ENCODE measurements at places on chromosomes 4 and X.
A peak's percentile ranks its signal among the peaks of the same experiment; 100 is the strongest.

DNA sequence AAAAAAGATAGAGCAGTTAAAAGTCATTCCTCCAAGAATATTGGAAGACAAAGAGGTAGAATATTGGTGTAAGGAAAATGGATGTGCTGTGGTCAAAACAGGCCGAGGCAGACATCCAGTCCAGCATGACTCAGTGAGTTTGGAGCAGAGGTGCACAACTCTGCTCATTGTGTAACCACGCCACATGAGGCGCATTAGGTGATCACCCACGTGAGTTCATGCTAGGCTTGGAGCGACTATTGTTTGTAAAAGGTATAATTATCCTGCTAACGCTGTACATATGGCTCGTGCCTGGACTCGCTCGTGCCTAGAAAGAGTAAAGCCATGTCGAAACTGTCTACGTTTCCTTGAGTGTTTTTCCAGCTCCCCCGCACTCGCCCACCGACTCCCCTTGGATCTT is 23.9 kb downstream of the C4orf54 start:
- no peak for DNase-seq

DNA sequence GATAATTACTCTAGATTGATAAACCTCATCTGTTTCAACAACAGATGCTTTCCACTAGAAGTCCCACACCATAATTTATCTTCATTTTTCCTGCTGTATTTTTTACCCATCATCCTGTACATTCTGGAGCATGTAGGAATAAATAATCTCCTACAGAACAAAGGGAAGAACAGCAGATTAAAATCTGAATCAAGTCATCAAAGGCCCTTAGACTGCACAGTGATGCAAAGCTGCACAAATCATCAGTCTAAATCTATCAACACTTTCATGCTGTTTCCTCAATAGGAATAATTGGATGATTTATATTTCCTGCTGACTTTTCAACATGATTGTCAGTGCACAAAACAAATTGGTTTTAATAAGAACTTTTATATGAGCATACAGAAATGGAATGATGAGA is 1143.9 kb downstream of the STIM2 start:
- no peak for DNase-seq

DNA sequence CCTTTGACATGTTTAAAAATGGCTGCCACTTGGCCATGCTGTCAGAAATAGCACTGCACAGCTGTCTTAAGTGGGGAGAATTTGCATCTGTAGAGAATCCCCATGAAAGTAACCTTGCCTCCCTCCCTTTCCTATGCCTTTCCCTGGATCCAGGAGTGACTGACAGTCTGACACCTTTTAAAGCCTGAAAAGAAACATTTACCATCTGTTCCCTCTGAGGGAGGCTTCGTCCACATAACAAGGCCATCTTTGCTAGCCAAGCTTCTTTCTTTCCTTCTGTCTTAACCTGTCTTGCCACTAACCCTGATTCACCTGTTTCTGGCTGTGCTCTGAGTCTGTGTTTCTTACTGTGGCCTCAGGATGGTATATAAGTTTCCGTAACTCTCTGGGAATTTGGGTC is 21.3 kb upstream of the AADAT start:
- no peak for DNase-seq

GRCh38 chrX:109635146-109635545 is 10.2 kb upstream of the KCNE5 start:
- peak; percentile 9 for DNase-seq

DNA sequence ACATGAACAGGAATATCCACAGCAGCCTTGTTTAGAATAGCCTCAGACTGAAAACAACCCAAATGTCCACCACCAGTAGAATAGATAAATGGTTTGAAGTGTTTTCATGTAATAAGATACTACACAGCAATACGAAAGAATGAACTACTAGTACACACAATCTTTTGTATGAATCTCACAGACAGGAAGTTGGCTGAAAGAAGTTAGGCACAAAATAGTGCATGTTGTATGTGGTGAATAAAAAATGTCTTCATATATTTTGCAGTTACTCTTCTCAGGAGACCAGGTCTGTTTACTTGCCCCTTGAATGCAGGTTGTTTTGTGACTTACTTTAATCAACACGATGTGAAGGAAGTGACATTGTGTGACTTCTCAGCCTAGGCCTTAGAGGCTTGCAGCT is 75.9 kb upstream of the LEF1 start:
- DNase-seq: no peak

GRCh38 chr4:61320154-61320553 is 120.0 kb downstream of the ADGRL3 start:
- DNase-seq: peak; percentile 8

DNA sequence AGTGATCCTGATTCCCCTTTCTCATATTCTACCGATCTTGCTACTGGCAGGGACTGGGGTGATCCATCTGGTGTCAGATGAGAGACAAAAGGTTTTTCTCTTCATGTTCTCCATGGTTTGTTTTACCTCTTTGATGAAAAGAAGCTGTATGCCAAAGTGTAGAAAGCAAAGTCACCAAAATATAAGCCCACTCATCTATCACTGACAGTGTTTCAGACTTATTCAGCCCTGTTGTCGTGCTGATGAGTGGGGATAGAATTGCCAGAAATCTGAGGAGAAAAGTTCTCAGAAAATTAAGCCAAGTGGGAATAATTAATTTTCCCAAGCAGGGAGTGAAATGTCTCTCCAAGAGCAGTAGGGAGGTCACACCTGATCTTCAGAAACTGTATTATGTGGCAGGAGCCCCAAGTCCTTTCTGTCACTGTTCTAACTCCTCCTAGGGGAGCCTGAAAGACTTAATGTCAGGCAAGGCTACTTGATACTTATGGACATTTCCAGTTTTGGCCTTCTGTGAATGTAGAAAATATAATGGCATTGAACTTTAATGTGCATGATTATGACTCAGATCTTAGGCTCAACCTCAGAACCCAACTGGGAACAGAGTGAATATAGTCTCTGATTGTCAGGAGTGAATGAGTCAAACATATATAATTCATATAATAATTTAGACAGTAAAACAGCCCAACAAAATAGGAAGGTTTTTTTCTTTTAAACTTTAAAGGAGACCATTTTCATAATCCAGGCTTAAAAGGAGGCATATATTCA is 298.1 kb downstream of the ANKRD50 start:
- DNase-seq: peak; percentile 71

DNA sequence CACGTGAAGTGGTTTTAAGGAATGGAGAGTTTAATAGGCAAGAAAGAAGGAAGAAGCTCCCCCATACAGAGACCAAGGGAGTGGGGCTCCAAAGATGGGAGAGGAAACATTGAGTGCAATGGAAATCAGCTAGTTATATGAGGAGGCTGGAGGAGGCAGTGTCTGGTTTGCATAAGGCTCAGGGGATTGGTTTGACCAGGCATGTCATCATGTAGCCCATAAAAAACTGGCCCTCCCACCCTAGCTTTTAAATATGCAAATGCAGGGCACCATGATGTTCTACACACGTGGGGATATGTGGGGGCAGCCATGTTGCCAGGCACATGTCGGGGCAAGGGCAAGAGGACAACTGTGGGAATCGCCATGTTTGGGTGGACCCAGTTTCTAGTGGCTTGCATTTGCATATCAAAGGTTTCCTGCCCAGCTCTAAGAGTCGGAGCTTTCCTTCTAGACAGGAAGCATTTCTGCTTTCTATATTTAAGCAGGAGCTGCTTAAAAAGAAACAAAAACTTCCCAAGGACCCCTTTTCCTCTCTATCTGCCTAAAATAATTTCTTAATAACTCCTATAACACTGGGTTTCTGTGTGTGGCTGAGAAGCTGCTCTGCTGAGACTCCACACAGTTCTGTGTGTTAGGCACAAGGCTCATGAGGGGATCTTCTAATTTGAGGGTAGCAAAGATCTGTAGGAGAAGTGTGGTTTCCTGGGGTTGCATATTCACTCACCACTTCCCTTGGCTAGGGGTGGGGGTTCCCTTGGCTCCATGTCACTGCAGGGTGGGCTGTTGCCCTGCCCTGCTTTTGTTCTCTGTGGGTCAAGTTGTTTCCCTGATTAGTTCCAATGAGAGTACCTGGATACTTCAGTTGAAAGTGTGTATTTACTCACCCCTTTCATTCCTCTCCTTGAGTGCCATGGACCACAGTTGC is 113.5 kb downstream of the VSIG4 start:
- no peak for DNase-seq

DNA sequence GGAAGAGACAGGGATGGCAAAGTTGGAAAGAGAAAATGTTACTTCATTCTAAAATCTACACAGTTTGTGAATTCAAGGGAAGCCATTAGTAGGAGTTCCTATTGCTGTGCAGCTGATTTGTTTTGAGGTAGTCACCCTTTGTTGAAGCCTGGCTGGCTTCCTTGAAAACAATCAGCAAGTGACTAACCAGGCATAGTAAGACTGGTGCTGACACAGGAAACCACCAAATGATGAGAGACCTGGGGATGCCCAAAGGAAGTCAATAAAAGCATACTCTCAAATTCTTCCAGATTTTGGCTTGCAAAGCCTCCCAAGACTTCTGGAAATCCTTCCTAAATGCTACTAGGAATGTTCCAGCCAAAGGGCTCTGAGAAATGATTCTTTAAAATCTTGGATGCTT is 23.9 kb upstream of the PRDM8 start:
- DNase-seq: peak; percentile 55

DNA sequence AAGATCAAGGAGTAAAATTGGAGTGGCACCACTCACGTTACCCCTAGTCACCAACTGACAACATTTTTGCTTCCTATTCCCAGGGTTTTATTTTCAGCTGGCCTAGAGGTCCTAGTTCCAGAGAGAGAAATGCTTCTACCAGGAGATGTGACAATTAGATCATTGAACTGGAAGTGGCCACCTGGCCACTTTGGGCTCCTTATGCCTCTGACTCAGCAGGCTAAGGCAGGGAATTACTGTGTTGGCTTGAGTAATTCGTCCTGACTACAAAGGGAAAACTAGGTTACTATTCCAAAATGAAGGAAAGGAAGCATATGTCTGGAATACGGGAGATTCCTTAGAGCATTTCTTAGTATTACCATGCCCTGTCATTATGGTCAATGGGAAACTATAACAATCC is 831.6 kb upstream of the NDST4 start:
- DNase-seq: no peak

DNA sequence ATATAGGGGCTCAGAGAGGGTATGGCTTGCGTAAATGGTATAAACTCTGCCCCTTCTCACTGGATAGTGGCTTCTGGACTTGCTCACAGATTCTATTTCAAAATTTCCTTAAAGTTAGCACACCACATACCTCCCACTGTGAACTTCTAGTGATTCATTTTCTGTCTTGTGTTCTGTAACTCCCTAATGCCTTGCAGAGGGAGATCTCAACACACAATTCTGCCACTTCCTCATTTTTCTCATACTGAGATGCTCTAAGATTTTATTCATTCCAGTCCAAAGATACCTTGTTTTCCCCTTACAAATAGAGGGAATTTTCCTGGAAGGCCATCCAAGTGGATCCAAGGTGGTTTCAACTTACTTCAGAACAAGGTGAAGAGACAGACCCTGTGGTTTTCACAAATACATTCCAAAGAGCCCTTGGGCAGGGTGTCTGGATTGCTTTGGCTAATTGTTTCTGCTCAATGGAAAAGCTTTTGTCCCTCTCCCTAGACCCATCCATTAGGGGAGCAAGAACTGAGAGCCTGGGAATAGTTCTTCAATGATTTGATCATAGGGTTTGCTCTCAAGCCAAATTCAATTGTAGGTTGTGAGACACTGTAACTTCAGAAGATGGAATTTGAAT is 52.1 kb upstream of the CAPN6 start:
- DNase-seq: peak; percentile 31

DNA sequence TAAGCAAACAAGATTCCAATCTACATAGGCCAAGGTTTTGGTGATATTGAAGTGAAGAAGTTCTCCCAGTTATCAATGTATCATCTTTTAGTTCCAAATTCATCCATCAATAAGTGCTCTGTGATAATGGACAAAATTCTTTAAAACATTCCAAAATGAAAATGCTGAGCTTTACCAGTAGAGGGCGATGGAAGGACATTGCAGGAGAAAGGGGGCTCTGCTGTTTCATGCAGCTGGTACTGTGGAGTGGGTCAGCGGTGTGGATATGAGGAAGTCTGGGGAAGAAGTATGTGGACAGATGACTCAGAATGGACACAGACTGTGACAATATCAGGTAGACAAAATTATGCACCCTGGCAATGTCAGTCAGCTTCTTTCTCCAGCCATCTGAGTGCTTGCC is 46.6 kb upstream of the HS6ST2 start:
- peak; percentile 22 for DNase-seq

GRCh38 chr4:38905652-38906385 is 38.2 kb downstream of the FAM114A1 start:
- no peak for DNase-seq

DNA sequence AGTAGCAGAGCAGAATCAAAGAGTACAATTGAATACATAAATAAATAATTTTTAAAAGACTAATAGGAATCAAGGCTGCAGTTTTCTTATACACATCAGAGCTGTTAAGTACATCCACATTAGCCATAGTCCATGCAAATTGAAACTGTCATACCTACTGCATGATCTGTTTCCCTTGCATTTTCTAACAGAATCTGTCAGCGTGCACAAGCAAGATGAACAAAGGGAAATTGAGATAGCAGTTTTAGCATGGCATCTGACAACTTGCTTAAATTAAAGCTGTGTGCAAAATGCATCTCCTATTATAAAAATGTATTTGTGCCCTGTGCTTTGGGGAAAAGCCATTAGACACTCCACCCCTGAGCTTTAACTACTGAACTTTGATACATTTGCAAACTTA is 703.5 kb upstream of the GRID2 start:
- DNase-seq: no peak

- no peak for DNase-seq
These were observed 152.3 kb upstream of the BMP3 start for GRCh38 chr4:80878218-80878617.

DNA sequence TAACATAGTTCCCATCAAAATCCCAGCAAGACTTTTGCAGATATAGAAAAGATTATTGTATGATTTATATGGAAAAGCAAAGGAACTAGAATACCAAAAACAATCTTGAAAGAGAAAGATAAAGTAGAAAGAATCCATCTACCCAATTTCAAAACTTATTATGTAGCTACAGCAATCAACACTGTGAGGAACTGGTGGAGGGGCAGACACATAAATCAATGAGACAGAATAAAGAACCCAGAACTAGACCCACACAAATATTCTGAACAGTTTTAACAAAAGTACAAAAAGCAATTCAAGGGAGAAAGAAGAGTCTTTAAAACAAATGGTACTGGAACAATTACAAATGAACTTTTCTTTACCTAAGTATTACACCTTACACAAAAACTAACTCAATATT is 67.0 kb downstream of the LRBA start:
- no peak for DNase-seq
